Activated CD4-positive, alpha-beta T cell treated with anti-CD3 and anti-CD28 coated beads for 36 hours (primary cell): ENCODE measurements at places on chromosomes 13 and 19. TPM values are rescaled to one million over a fixed set of nuclear protein-coding genes. Genes with fewer than 3 reads are reported as not detected.

The PNMA8A gene
- not detected for total RNA-seq

GRCh38 chr13:98345107-98345935 lies 168.3 kb upstream of the RNF113B start:
- H3K36me3 ChIP-seq = no peaks in the 10 kb centered on the region
- DNase-seq = no peak
- H3K4me1 ChIP-seq = no peaks in the 10 kb centered on the region
- peaks cover 4% of the 10 kb centered on the region for H3K27me3 ChIP-seq
- H3K4me3 ChIP-seq = no peak overlapping the region
- no peak overlapping the region for H3K27ac ChIP-seq

The SOX1 gene
- not detected for total RNA-seq

DNA sequence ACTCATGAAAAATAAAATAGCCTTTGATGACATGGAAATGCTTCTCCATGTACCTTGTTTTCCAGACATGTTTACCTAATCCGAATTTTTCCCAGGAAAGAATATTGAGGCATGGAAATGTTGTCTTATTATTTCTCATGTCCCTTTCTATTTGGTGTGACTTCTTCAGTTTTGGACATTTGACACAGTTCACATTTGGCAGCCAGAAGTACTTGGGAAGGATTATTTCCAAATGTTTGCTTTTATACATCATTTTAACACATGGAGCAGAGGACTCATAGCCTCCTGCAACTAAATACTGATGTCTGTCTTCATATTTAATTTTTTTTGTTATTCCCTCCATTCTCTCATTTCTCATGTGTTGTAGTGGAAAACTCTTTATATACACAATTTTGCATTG lies 94.3 kb downstream of the POSTN start:
- no peak for DNase-seq
- H3K36me3 ChIP-seq = no peaks in the 10 kb centered on the region
- no peak overlapping the region for H3K4me3 ChIP-seq
- no peaks in the 10 kb centered on the region for H3K4me1 ChIP-seq
- no peak overlapping the region for H3K27ac ChIP-seq
- H3K27me3 ChIP-seq = no peaks in the 10 kb centered on the region

The CDX2 gene
- total RNA-seq = not detected

The KLC3 gene
- total RNA-seq = 0.14 TPM

DNA sequence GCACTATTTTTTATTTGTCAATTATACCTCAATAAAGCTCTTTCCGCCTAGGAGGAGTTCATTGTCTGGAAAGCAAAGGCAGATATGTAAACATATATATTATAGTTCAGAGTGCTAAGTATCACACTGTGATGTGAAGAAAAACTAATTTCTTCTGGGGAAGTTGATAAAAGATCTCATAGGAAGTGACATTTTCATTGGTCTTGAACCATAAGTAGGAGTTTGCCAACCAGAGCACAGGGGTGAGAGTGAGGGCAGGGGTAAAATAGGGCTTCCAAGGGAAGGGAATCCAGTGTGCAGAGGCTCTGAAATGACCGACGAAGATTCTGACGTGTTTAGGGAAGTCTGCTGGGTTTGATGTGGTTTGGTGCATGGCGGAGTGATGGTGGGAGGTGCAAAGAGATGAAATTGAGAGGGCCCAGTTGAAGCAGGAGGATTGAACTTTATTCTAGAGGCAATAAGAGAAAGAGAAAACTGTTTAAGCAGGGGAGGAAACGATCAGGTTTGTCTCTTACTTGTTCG lies 780 bp upstream of the GTF2F2 start:
- no peaks in the 10 kb centered on the region for H3K27me3 ChIP-seq
- peaks cover 5% of the 10 kb centered on the region for H3K4me1 ChIP-seq
- no peaks in the 10 kb centered on the region for H3K36me3 ChIP-seq
- H3K4me3 ChIP-seq = no peak overlapping the region

GRCh38 chr19:6276447-6276846 lies 3.3 kb downstream of the MLLT1 start:
- H3K27me3 ChIP-seq = no peaks in the 10 kb centered on the region
- H3K4me1 ChIP-seq = peaks cover 60% of the 10 kb centered on the region
- no peak for DNase-seq
- H3K36me3 ChIP-seq = peaks cover 15% of the 10 kb centered on the region

- H3K4me3 ChIP-seq = no peak overlapping the region
- H3K4me1 ChIP-seq = peaks cover 15% of the 10 kb centered on the region
- no peak overlapping the region for H3K27ac ChIP-seq
Measured at GRCh38 chr13:112790735-112791641, 101.2 kb downstream of the ATP11A start.

The COG3 gene
- total RNA-seq = 19.6 TPM

DNA sequence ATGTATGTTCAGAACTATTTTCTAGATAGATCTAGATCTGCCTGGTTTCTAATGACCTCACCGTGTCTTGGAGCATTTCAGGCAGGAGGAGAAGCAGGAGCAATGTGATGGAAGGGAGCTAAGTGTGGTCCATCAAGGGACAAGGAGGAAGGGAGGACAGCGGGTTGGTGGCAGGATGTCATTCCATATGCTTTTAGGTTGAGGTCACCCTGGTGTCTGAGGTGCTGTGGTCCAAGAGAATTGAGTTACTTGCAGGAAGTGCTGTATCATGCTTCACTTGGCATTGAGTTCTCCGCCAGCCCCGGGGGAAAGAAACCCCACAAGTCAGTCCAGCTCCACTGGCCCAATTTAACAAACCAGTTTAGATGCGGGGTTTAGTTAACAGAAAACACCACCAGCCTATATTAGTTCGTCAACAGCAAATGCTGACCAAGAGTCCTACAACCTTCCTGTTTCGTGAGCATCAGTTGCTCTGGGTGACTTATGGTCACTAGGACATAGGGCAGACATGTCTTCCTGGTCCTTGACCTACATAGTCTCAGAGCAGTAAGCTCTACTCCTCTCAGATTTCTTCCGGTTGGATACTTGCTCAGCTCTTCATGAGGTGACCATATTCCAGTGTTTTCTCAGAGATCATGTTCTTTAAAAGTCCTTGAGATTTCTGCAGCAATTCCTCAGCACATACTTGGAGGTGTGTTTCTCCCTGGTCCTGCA lies 79.4 kb downstream of the MBNL2 start:
- no peak overlapping the region for H3K27ac ChIP-seq
- H3K4me3 ChIP-seq = no peak overlapping the region
- H3K36me3 ChIP-seq = peaks cover 6% of the 10 kb centered on the region
- no peaks in the 10 kb centered on the region for H3K27me3 ChIP-seq
- H3K4me1 ChIP-seq = peaks cover 13% of the 10 kb centered on the region
- DNase-seq = no peak

The ZNF491 gene
- 0.60 TPM for total RNA-seq

GRCh38 chr13:76644906-76645305 lies 241.3 kb downstream of the KCTD12 start:
- no peaks in the 10 kb centered on the region for H3K36me3 ChIP-seq
- no peak for DNase-seq
- no peaks in the 10 kb centered on the region for H3K4me1 ChIP-seq
- H3K27me3 ChIP-seq = no peaks in the 10 kb centered on the region
- H3K27ac ChIP-seq = no peak overlapping the region

The RHPN2 gene
- 5.1 TPM for total RNA-seq

DNA sequence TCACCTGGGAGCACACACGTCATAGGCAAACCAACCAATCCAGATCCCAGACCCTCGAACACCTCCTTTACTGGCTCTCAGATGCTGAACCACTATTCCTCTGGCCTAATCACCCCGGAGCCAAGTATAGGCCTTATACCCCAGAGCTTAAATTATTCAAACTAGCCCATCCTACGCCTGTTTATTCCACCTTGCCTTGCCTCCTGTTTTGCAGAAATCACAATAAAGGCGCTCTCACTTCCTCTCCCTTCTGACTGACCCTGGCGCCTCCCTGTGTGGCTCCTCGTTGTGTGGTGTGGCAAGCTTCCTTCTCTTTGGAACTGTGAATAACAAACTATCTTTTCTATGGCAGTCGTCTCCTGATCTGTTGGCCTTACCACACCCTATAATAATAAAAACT lies 354.9 kb downstream of the ENOX1 start:
- H3K36me3 ChIP-seq = no peaks in the 10 kb centered on the region
- H3K4me3 ChIP-seq = no peak overlapping the region
- no peak for DNase-seq

DNA sequence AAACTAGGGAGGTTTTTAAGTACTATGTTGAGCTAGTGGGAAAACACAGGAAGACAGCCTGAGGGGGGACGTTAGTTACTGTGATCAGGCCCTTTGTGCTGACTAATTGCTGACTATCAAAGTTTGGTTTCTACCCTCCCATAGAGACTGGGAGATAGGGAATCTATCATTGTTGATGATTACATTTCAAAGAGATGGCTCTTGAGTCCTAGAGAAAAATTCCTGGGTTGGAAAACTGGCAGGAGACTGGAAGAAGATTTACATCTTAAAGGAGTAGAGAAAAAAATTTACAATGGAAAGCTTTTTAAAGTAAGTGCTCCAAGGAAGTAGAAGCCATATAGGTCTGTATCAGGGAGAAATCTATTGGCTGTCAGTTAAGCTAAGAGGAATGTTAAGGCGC lies 522.0 kb upstream of the KLHL1 start:
- no peak overlapping the region for H3K4me3 ChIP-seq
- H3K27me3 ChIP-seq = no peaks in the 10 kb centered on the region
- H3K36me3 ChIP-seq = no peaks in the 10 kb centered on the region
- DNase-seq = no peak
- H3K4me1 ChIP-seq = no peaks in the 10 kb centered on the region
- H3K27ac ChIP-seq = no peak overlapping the region

The KANK3 gene
- 0.98 TPM for total RNA-seq

The ERICH6B gene
- not detected for total RNA-seq

The PSENEN gene
- 37.9 TPM for total RNA-seq

GRCh38 chr19:11887234-11887610 lies 360 bp upstream of the ZNF69 start:
- H3K27ac ChIP-seq = no peak overlapping the region
- peaks cover 20% of the 10 kb centered on the region for H3K4me1 ChIP-seq
- H3K4me3 ChIP-seq = peak overlapping the region; percentile 83

GRCh38 chr19:34305221-34306083 lies 51.1 kb downstream of the GARRE1 start:
- peaks cover 14% of the 10 kb centered on the region for H3K36me3 ChIP-seq
- H3K4me3 ChIP-seq = no peak overlapping the region
- H3K27me3 ChIP-seq = no peaks in the 10 kb centered on the region

GRCh38 chr19:8702350-8702749 lies 3.8 kb upstream of the ACTL9 start:
- H3K27me3 ChIP-seq = peaks cover 2% of the 10 kb centered on the region
- peaks cover 44% of the 10 kb centered on the region for H3K4me1 ChIP-seq
- H3K4me3 ChIP-seq = no peak overlapping the region
- no peak overlapping the region for H3K27ac ChIP-seq

- no peak overlapping the region for H3K4me3 ChIP-seq
- no peak for DNase-seq
- H3K4me1 ChIP-seq = no peaks in the 10 kb centered on the region
- no peak overlapping the region for H3K27ac ChIP-seq
- H3K36me3 ChIP-seq = no peaks in the 10 kb centered on the region
- peaks cover 15% of the 10 kb centered on the region for H3K27me3 ChIP-seq
Measured at GRCh38 chr19:49968279-49968922, 7.4 kb upstream of the SIGLEC11 start.

DNA sequence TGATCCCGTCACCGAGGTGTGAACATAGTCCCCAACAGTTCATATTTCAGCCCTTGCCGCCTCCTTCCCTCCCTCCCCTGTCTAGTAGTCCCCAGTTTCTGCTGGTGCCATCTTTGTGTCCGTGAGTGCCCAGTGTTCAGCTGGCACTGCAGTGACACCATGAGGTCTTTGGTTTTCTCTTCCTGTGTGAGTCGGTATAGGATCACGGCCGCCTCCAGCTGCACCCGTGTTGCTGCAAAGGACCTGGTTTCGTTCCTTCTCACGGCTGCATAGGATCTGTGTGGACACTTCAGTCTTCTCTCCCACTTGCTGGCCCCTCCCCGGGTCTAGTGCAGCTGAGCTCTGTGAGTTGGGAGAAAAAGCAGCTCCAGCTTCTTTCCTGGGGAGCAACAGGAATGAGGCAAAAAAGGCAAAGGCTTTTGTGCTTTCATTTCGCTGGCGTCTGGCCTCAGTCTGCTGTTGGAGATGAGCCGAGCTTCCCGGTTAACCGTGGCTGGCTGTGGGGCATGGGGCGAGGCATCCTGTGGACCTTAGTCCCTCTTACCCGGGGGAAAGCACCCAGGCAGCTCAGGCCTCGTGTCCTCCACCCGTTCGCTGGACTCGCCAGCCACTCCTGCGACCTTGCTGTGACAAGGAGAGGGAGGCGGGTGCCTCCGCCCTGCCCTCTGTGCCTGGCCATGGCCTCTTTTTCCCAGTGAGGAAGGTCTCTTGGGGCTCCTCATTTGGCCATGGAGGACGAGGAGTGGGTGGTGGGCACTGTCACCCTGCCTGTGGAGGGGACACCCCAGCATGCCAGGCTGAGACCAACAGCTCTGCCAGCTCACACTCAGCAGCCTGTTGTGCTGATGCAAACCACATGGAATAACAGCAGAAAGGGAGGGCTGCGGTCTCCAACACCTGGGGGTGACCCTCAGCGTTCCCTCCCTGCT lies 196.5 kb downstream of the TEX29 start:
- no peaks in the 10 kb centered on the region for H3K27me3 ChIP-seq
- no peak overlapping the region for H3K4me3 ChIP-seq
- H3K27ac ChIP-seq = no peak overlapping the region
- DNase-seq = no peak
- no peaks in the 10 kb centered on the region for H3K36me3 ChIP-seq

DNA sequence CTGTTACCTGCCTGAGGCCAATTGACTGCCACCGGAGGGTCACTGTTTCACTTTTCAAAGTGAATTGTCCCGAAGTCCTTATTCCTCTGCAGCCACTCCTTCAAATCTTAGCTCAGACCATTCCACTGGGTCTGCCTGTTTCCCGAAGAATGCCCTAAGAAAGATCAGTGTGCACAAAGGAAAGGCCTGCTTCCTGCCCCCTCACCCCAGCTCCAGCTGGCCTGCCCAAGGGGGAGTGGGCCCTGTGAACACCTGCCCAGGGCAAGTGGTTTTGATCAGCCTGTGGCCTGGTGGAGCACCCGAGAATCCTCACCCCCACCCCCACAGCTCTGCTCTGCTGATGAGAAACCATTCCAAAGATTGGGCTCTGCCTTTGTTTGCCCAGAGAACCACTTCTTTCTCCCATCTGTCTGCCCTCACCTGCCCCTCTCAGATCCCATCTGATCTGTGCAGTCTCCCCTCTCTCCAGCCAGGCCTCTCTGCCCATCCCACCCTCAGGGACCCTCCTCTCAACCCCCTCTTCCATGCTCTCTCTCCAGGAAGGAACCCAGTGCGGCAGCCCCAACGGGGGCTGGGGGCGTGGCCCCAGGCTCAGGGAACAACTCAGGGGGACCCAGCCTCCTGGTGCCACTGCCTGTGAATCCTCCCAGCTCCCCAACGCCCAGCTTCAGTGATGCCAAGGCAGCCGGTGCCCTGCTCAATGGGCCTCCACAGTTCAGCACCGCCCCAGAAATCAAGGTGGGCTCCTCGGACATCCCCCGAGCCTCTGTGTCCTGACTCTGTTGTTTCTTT lies 10.3 kb downstream of the LENG1 start:
- H3K27ac ChIP-seq = no peak overlapping the region
- H3K27me3 ChIP-seq = no peaks in the 10 kb centered on the region
- peaks cover 10% of the 10 kb centered on the region for H3K4me1 ChIP-seq
- H3K36me3 ChIP-seq = peaks cover 47% of the 10 kb centered on the region

The GPR4 gene
- not detected for total RNA-seq

The EPS8L1 gene
- 2.3 TPM for total RNA-seq

The RASAL3 gene
- total RNA-seq = 97.7 TPM
